ENCODE measurements at places on chromosomes 2 and 18.

GRCh38 chr2:73736378-73736777, 767 bp downstream of the TPRKB start:
- DNase-seq = no peak

DNA sequence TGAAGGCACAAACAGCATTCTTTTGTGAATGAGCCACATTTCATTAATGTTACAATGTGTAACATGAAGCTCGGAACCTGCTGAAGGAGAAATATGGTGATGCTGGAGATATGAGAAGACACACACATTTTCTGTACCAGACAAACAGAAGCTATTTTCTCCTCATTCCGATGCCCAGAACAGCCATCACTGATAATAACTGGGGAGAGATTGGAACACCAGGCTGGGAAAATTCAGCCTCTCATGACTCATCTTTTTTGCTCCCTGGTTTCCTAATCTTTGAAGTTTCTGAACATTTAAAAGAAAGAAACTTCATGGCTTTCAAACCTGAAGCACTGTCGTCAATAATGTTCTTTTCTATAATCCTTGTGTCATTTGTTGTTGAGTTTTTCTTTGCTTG, 110.9 kb downstream of the LYPD6 start:
- no peak for DNase-seq

DNA sequence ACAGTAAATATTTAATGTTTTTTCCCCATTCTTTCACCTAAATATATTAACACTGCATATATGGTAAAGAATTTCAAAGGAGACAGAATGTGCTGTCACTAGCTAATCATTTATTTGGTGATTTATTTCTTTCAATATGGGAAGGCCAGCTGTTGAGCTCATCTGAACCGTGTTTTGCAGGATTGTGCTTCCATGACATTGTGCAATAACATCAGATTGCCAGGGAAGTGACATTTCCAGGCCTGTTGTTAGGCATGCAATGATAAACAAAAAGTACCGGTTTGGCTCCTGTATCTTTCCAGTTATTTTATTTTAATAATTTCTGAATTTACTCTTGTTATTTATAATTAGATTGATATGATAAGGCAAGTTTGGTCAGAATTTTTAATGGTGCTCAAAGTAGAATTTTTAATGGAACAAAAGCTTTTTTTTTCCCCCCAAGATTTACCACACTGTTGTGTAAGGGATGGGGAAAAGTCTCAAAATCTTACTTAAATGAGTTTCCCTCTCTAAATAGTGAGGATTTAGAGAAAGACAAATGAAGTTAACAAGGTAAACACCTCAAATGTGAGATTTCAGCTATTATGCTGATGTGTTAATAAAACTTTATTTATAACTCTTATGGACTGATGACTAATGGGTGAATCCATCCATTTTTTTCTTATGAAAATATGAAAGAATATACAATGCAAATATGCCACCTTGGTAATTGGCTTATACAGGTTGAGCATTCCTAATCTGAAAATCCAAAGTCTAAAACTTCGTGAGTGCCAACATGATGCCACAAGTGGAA, 52.7 kb downstream of the MALT1 start:
- no peak for DNase-seq

DNA sequence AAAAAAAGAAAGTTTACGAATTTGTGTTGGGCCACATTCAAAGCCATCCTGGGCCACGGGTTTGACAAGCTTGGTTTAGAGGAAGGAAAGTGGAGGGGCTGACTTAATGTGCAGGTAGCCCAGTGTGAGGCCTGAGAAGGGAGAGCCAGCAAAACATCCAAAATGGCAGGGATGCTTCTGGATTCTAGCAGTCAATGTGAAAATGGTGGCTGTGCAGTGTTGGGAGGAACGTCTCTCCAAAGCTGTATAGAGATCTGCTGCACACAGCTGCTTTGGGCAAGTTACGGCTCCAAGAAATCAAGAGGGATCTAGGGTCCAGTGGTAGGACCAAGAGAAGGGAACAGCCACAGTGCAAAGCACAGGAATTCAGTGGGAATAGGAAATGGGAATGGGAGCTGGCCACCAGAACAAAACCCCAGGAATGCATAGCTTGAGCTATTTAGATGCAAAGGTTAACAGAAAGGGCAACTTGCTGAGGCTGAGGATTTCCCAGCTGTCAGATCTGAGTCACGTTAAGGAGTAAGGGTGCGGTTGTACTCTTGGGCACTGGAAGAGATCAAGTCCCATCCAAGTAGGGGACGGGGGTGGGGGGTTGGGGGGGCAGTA, 70.6 kb downstream of the B3GNT2 start:
- DNase-seq = no peak

DNA sequence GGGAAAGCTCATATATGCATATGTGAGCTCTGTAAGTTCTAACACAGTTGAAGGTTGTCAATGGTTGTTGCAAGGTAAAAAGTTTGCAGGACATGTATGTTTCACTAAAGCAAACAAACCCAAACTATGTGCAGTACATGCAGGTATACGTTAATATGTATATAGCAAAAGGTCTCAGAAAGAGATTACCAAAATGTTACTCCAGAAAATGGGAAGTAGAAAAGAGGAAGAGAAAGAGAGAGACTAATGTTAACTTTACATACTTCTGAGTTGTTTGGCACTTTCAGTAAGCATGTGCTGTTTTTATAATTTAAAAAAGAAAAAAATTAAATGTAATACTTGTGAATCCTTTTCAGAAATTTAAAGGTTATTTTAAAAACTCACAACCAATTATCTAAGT, 32.8 kb upstream of the PEX13 start:
- no peak for DNase-seq

DNA sequence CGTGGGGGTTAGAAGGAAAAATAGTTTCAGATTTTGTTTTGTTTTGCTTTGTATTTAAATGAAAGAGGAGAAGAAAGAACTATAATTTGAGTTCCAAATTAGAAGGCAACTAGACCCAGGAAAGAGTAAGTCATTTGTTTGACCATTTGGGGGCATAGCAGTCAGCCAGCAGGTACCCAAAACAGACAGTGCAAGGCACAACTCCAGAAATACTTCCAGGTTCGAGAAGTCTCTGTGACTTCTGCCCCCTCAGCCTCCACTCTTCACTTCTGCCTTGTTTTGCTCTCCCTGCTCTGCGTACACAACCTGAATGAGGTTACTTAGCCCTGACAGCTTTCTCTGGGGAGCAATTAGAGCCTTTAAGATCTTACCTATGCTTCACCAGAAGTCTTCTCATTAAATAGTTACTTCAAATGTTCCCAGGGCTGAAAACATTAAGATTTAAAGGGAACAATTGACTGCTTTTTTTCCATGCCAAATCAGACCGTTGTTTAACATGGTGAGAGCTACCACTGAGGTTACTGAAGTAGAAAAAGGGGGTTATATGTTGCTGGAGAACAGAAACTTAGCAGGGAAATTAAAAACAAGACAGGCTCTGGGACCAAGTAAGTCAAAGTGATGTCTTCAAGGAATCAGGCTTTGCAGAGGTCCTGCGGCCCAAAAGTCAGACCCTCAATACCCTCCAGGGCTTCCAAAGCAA, 216.9 kb downstream of the BCL11A start:
- peak; percentile 18 for DNase-seq

DNA sequence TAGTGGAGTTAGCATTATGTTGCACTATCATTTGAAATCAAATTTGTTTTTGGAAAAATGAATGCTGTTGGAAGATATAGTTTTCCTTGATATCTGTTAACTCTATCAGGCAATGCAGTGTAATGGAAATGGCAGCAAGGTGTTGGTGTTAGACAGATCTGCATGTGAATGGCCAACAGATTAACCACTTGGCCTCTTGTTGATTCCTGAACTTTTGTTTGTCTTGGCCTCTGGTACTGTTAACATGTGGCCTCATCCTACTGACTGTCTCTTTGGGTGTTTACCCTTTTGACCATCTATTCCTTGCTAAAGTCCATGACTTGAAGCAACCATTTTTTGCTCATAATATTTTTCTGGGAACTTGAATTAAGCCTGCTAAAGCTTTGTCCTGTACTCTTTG, 110.2 kb upstream of the CDH2 start:
- DNase-seq = no peak

GRCh38 chr2:10297191-10297830, 5.4 kb upstream of the HPCAL1 start:
- DNase-seq = no peak

- DNase-seq = no peak
Observed at GRCh38 chr2:39487398-39488250, 50.5 kb upstream of the MAP4K3 start.

DNA sequence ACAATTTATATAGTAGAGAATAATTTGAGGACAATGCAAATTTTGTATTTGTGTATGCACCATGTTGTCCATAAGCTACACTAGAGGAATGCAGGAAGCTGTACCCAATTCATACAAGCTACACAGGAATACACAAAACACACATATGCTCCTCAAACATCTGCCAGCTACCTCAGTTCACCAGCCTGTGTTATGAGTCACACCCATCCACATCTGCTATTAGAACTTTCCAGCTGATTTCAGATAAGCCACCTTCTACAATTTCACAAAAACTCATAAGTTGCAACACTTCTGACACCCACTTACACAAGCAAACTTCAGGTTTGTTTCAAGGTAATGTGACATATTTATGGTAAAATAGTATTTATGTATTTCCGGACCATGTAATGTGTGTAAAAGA, 438.9 kb downstream of the SATB2 start:
- DNase-seq = no peak

DNA sequence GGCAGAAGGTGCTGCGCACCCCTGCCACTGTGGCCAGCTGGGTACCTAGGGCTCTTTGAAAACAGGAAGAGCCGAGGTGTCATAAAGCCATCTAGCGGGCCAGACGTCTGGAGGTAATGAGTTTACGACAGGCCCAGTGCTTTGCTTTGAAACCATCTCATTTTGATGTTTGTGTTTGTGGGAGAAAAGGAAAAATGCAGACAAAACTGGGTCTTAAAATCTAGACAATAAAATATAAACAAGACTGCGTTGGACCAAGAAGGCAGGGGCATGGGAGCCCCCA, 3.2 kb downstream of the HOXD9 start:
- no peak for DNase-seq

DNA sequence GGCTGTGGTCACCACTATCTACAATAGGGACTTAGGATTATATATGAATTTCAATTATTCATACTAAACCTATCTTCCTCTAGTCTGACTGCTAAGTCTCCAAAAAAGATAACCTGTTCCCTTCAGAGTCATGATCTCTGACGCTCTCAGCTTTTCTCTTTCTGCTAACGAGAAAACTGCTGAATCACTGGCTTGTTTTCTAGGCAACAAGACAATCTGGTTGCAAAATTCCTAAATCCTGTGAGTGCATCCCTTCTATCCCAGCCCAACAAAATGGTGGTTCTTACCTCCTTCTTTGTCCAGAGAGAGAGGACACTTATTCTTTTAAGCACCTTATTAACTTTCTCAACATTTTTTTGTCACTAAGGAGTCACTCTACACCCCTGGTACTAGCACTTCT, 312.3 kb upstream of the PKDCC start:
- DNase-seq = no peak

DNA sequence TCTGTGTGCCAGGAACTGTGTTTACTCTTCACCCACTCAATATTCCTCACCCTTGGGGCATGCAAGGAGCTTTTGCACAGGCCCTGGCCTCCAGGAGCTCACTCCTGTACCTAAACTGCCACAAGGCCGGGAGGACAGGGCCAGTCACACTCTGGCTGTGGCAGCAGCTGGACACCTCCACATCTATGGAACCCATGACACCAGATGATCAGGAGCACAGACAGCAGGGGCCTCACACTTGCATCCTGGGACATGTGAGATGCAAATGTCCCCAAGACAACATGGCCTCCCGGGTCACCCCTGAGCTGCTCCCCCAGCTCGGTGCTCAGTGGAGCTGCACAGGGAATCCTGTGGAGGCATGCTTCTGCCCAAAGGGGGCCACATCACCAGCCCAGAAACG, 61.8 kb upstream of the SLC66A3 start:
- no peak for DNase-seq

DNA sequence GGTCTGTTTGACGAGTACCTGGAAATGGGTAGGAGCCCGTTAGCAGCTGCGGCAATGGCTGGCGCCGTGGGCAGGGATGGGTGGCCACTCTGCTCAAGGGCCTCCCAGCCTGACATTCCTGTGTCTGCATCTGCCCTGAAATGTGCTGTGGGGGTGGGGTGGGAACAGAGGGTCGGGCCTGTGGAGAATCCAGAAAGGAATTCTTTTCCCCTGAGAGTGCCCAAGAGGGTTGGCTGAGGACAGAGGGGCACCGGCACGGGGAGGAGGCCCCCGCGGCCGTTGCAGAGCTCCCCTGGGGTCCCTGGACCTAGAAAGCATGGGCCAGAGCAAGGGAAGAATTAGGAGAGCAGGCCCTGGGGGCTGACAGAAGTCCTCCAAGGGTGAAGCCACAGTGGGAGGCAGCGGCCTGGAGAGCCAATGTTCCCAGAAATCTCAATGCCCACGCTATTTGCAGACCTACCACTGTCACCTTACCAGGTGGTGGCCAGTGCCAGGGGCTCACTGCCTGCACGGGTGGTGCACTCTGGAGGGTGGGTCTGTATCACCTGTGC, 27.8 kb downstream of the ANO7 start:
- DNase-seq = no peak

DNA sequence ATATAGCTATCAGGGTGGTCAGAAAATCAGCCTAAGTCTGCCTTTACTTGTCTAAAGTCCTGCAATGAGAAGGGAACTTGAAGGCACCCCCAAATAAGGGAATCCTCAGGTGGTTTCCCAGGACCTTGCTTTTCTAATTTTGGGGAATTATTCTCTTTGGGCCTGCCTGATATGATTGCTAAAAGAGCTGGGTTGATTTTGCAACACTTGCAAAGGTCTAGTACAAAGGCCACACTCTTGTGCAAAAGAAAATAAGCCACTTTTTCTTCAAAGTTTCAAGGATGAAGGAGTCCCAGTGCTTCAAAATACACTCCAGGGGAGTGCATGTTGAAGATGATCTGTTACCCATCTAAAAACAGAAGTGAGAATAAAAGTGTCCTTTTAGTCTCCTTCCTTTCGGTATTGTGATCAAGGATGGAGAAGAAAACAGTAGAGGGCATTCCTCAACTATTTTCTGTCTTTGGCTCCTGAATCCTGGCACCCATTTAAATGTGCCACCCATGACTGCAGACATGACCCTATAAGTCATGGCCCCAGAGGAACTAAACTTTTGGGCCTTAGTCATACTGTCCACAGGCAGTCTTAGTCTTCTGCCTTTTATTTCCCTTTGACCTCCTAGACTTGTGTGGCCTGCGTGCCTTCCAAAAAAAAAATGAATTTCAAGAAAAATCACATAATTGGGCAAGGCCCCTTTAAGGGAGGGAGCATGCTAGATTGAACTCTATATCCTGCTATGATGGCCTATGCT, 5.1 kb downstream of the SULT1C3 start:
- DNase-seq = no peak

- DNase-seq = no peak
Observed at GRCh38 chr2:191853843-191854242, 7.0 kb upstream of the CAVIN2 start.

- DNase-seq = no peak
Observed at GRCh38 chr2:96225016-96225533, 16.4 kb upstream of the STARD7 start.

DNA sequence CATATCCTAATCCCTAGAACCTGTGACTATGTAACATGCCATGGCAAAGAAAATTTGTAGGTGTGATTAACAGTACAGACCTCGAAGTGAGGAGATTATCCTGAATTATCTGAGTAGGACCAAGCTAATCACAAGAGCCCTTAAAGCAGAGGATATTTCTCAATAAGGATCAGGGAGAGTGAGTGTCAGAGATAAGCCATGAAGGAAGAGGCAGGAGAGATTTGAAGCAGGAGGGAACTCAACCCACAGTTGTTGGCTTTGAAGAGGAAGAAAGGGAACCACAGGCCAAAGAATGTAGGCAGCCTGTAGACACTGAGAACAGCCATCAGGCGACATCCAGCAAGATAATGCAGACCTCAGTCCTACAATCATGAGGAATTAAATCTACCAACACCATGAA, 229.3 kb downstream of the NBAS start:
- no peak for DNase-seq

Measured in DMS79 treated with DMSO at 0.1 percent for 48 hours (cell line).